ENCODE measurements at places on chromosomes 3 and 15.

DNA sequence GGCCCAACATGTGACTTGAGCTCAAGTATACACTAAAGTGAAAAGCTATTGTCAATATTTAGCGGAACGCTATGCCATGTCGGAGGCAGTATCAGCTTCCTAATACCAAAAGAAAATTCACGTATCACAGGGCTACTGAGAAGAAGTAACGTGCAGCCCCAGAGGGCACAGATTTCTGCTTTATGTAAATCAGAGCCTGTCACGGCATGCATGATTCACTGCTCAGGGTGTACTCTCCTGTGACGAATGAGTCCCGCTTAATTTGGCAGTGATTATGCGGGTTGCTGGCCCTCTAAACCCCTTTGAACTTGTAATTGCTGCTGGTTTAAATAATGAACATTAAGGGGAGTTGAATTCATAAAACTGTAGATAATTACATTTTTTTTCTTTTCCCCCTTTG is 85.3 kb downstream of the MEIS2 start:
- no peak for DNase-seq

- no peak for DNase-seq
Observed at GRCh38 chr3:23760871-23761373, 44.8 kb upstream of the UBE2E1 start.

DNA sequence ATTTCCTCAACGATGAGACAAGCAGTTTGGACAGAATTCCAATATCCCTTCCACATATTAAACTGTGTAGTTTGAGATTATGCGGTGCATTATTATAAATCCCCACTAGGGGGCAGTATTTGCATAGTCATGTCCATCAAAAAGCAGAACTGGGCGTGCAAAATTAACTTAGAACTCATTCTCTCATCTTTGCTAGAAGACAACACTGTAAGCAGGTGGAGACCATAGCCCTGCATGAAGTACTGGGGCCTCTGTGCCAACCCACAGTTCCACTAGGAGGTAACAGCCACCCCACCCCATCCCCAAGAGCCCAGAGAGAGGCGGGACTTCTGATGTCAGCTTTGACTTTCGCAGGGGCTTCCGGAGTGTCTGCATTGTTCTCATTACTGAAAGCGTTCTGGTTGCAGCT is 106.6 kb upstream of the TMC3 start:
- DNase-seq = peak; percentile 36

DNA sequence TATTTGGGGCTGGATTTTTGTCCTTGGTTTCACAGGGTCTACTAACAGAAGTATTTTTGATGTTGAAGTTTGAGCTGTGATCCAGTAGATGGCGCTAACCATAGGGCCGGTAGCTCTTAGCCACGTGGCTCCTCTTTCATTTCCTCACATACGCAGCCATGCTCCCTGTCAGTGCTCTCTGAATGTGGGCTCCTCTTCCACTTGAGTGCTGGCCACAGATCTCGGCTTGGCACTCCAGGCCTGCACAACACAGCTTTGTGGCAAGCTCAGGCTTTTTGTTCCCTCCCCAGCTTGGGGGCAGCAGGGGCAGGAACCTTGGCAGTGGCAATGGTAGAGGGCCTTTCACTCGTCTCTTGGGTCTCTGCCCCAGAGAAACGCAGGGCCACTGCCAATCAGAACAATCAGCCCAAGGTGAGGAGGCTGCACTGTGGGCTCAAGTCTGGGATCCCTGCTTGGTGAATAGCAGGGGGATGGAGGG is 18.6 kb upstream of the DNAAF4 start:
- peak; percentile 19 for DNase-seq

- DNase-seq = no peak
Observed at GRCh38 chr15:91632176-91632575, 221.3 kb upstream of the SLCO3A1 start.

DNA sequence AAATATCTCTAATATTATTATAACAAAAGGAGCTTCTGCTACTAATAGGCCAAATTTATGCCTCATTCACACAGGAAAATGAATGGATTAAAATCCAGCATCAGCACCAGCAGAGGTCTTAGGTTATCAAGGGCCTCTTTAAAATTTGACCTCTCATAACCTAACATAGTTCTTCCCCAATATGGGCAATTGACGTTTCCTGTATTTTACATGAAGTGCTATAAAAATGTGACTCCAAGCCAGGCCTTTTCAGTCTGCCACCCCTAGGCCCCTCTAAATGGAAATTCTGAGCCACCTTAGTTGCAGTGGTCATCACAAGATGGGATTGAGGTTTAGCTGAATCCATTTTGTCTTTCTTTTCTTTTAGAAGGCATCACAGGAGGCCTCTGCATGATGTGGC is 70.1 kb downstream of the CASR start:
- no peak for DNase-seq

Measured in HS-5 (cell line).